Ovary (tissue), 10 donors: ENCODE measurements at places on chromosomes 1 and 21. TPM values are rescaled to one million over a fixed set of nuclear protein-coding genes. Genes with fewer than 3 reads are reported as not detected.

DNA sequence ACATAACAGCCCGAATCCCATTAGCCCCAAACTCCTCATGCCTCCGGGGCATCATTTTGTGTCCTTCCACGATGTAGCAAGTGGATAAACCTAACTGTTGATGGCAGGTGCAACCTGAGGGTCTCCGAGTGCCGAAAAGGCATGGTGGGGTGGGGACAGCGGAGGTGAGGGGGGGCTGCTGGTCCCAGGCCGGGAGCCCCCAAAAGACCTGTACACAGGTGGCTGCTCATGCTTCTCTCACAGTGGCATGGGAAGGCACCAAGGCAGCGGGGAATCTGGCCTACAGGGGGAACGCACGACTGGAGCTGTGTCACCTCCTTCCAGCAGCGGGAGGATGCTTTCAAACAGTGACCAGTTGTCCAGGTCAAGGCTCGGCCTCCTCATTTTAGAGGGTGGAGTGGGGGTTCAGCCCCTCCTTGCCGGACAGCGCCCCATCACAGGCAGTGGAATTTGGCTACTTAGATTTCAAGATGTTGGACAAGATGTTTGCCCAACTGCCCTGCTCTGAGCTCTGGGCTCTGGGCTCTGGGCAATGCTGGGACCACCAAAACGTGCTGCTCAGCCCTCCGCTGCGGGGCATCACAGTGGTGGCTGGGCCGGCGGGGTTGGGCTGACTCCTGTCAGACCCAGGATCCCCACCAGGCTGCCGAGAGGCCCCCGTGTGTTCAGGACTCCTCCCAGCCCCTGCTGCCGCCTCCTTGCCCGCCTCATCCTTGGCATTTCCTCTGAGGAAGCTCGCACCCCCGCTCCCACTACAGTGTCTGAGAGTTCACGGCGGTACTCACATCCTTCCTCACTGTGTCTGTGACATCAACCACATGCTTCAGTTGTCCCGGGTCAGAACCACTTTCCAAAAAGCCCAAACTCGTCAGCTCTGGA lies 7.6 kb downstream of the DNMT3L start:
- H3K4me3 ChIP-seq = no peak overlapping the region
- H3K4me1 ChIP-seq = no peaks in the 10 kb centered on the region
- H3K27ac ChIP-seq = no peak overlapping the region
- no peak for DNase-seq
- H3K27me3 ChIP-seq = no peaks in the 10 kb centered on the region
- no peaks in the 10 kb centered on the region for H3K36me3 ChIP-seq

DNA sequence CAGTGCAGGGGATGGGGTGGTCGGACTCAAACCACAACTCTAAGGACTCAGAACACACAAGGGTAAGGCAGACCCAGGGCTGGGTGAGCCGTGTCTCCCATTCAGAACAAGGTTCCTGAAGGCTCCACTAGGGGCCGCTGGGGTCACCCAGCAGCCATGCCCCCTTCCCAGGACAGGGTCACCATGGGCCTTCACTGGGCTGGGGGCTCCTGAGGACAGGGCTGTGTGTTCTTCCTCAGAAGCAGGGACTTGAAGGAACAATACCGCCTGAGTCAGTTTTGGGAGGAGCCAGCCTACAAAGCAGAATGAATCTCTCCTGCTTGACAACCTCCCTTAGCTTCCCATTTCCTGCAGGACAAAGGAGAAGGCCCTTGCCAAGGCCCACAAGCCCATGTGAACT lies 15.4 kb downstream of the RIMS3 start:
- DNase-seq = no peak
- no peak overlapping the region for H3K4me3 ChIP-seq
- H3K27ac ChIP-seq = no peak overlapping the region
- no peaks in the 10 kb centered on the region for H3K27me3 ChIP-seq
- no peaks in the 10 kb centered on the region for H3K36me3 ChIP-seq

- peaks cover 6% of the 10 kb centered on the region for H3K4me1 ChIP-seq
- H3K27ac ChIP-seq = no peak overlapping the region
- H3K27me3 ChIP-seq = no peaks in the 10 kb centered on the region
- H3K4me3 ChIP-seq = no peak overlapping the region
- no peaks in the 10 kb centered on the region for H3K36me3 ChIP-seq
These were observed 48.9 kb downstream of the RASSF5 start for GRCh38 chr1:206556047-206556749.

DNA sequence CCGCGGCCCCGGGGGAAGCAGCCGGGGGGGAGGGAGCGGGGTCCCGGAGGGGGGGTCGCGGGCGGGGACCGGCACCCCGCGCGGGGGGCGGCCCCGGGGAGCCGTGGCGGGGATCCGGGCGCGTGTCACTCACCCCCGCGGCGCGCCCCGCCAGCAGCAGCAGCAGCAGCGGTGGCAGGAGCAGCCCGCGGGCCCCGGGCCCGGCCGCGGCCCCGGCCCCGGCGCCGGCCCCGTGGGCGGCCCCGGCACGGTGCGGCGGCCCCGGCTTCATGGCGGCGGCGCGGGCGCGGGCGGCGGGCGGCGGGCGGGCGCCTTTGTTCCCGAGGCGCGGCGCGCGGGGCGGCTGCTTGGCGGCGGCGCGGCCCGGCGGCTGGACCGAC lies 252 bp downstream of the SDC3 start:
- DNase-seq = no peak
- no peaks in the 10 kb centered on the region for H3K27me3 ChIP-seq
- no peaks in the 10 kb centered on the region for H3K36me3 ChIP-seq
- H3K27ac ChIP-seq = peak overlapping the region; percentile 2
- H3K4me3 ChIP-seq = peak overlapping the region; percentile 47

DNA sequence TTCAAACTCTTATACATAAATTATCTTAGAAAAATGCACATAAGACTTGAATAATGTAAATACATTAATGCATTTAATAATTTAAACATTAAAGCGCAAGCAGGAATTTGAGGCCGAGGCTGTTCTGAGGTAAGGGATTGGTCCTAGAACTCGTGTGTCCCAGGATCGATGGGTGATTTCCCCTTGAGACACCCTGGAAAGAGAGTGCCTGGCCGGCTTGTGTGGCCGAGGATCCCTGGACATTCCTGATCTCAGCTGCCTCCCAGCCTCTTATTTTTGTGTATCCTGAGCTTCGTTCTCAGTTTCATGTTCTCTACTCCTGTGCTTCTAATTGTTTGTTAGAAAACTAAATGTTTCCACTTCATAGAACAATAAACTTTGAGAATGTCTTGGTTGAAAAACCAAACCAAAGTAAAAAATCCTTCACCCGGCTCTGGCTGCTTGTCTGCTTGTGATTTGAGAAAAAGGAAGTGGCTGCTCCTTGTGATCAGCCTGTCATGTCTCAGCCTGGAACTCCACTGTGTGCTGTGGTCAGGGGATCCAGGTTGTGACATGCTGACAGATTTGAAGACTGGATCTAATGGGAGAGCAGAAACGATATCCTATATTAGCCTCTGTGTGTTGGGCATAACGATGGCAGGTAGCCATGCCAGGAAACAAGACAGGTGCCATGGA lies 40.7 kb downstream of the PEX14 start:
- H3K27ac ChIP-seq = no peak overlapping the region
- no peaks in the 10 kb centered on the region for H3K36me3 ChIP-seq
- DNase-seq = no peak
- H3K4me3 ChIP-seq = no peak overlapping the region

GRCh38 chr1:5509664-5510452 lies 482.4 kb downstream of the NPHP4 start:
- peak; percentile 50 for DNase-seq
- H3K27ac ChIP-seq = no peak overlapping the region
- no peaks in the 10 kb centered on the region for H3K36me3 ChIP-seq
- no peak overlapping the region for H3K4me3 ChIP-seq
- H3K4me1 ChIP-seq = peaks cover 2% of the 10 kb centered on the region

- H3K27me3 ChIP-seq = no peaks in the 10 kb centered on the region
- DNase-seq = no peak
- H3K27ac ChIP-seq = no peak overlapping the region
- no peaks in the 10 kb centered on the region for H3K4me1 ChIP-seq
- H3K4me3 ChIP-seq = no peak overlapping the region
- no peaks in the 10 kb centered on the region for H3K36me3 ChIP-seq
These were observed 9.9 kb upstream of the MIIP start for GRCh38 chr1:12009318-12009947.

- peaks cover 3% of the 10 kb centered on the region for H3K4me1 ChIP-seq
- no peak for DNase-seq
- no peaks in the 10 kb centered on the region for H3K27me3 ChIP-seq
These were observed 353.5 kb upstream of the B3GALT2 start for GRCh38 chr1:193539731-193540459.

DNA sequence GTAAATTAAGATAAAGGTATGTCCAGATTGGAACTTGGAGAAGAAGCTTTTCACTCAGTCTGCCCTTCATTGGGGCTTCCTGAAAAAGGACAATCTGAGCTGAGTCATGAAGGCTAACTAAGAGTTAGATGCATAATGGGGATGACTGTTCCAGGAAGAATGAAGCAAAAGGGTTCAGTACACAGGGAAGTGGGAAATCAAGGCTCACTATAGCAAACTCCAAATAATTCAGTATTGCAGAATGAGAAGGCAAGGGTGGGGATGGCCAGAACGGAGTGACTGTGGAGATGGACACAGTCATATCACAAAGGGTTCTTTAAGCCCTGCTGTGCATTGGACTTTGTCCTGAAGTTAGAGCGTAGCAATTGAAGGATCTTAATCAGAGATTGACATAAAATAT lies 158.3 kb downstream of the FGGY start:
- H3K36me3 ChIP-seq = no peaks in the 10 kb centered on the region
- DNase-seq = no peak
- H3K4me1 ChIP-seq = no peaks in the 10 kb centered on the region
- no peak overlapping the region for H3K4me3 ChIP-seq
- H3K27ac ChIP-seq = no peak overlapping the region

DNA sequence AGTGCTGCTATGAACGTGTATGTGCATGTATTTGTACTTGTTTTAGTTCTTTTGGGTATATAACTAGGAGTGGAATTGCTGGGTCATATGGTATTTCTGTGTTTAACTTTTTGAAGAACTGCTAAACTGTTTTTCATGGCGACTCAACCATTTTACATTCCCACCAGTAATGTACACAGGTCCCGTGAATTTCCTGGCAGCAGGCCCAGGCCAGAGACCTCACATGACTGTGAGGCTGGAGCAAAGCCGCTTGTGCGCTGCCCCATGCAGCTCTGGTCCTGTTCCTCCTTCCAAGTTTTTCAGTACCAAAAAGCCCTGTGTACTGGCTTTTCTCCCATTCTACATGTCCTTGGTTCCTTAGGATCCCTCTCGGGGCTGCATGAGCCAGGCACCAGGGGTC lies 29.6 kb downstream of the ACOT11 start:
- peaks cover 26% of the 10 kb centered on the region for H3K4me1 ChIP-seq
- H3K27me3 ChIP-seq = no peaks in the 10 kb centered on the region
- no peak overlapping the region for H3K27ac ChIP-seq

DNA sequence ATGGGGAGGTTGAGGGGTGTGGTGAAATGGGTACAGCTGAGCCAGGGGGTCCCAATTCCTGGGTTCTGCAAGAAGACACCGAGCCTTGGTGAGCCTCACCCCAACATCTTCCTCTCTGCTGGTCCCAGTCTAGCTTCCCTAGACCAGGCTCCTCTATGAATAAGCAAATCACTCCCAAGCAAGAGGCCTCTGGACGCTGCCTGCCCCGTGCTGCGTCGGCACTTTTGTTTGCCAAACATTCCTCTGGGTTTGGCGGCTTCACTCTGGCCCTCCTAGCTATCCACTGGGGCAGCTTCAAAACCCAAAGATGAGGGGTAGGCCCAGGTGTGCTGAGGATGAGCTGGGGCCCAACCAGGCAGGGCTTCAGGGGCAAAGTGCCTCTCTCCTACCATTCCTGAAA lies 137.1 kb upstream of the CD34 start:
- peak overlapping the region; percentile 40 for H3K27ac ChIP-seq

Gene B3GALT2
- 6.3 TPM for total RNA-seq

Gene FAM89A
- total RNA-seq = 8.8 TPM

Gene VSIG8
- total RNA-seq = not detected

Gene OR14K1
- not detected for total RNA-seq

Gene C1orf185
- total RNA-seq = not detected

Gene TRIM46
- total RNA-seq = not detected

Gene HCRTR1
- not detected for total RNA-seq

Gene SPRR2D
- not detected for total RNA-seq
